ENCODE measurements at places on chromosomes 1 and 21.

DNA sequence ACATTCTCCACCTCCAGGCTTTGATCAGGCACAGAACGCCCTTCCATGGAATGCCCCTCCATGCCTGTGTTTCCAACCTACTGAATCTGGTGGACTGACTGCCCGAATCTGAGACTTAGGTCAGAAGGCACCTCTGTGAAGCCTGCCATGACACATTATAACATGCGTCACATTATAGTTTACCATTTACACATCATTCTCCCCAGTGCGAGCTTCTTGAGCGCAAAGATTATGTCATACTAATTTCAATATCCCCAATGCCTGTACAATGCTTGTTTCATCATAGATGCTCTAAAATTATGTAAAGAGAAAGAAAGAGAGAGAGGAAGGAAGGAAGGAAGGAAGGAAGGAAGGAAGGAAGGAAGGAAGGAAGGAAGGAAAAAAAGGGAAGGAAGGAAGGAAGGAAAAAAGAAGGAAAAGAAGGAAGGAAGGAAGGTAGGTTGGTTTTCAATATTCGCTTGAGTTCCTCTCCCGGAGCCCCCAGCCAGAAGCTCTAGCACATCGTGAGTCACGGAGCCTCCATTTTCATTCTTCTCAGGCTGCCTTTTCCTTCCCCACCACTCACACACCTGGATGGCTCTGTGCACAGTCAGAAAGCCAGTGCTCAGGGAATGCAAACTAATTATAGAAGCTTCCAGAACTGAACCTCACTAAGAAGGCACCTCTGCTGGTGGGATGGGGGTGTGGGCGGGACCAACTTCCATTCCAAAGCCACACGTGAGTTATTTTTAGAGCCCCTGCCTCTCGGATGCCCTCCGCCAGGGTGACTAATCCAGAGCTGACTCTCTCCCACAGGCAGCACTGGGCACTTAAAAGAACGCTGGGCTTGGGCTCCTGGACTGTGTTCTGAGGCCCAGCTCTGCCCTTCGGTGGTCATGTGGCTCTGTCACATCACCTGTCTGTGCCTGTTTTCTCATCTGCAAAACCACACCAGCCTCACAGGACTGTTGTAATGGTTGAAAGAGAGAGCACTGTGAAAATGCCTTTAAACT is 27.4 kb downstream of the LAMB3 start:
- DNase-seq: no peak

GRCh38 chr1:55957276-55957675 is 622.1 kb downstream of the PLPP3 start:
- no peak for DNase-seq

- DNase-seq: no peak
Measured at GRCh38 chr1:19710825-19711611, 46.3 kb downstream of the HTR6 start.

- DNase-seq: no peak
Measured at GRCh38 chr21:38797470-38797869, 8.3 kb upstream of the ETS2 start.

- DNase-seq: no peak
Measured at GRCh38 chr1:52288286-52288685, 77.7 kb downstream of the CC2D1B start.

DNA sequence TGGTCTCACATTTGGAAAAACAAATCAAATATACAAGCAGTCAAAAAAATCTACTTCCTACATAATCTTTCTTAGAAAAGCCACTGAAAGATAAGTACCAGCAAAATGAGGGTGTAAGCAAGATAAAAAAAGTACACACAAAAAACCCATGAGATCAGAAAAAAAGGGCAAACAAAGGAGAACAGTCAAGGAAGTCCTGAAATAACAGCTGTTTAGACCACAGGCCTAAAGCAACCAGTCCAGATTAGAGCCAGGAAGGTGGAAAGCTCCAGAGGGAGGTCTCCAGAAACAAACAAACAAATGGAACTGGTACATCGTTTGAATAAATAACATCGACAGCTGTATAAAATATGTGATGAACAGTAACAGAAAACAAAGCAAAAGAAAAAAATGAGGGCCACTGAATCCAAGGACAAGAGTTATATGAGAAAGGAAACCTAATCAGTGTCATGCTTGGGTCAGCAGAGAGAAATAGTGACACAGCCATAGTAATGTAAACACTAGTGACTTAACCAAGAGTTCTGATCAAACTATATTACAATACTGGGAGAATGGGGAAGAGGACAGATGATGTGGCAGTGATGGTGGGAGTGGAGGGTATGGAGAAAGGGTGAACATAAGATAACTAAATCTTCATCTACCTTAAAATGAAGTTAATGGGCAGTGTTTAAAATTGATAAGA is 67.5 kb downstream of the NVL start:
- no peak for DNase-seq

DNA sequence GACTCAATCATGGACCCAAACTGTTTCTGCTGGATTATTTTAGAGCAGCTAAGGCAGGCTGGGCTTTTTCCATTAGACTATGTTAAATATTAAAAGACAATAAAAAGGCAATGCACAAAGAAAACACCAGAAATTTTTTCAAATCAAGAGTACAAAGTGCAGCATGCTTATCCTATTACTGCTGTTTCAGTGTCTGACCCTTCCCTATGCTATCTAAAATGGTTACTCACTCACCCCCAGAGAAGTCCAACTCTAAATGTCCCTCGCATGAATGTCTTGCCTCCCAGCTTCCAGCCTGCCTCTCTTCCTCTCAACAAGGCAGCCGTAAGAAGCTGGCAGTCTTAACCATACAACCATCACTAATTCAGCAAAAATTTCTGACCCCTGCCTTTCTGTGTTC is 108.7 kb upstream of the SYT6 start:
- no peak for DNase-seq

GRCh38 chr1:24553931-24554330 is 2.0 kb upstream of the NCMAP start:
- DNase-seq: no peak

DNA sequence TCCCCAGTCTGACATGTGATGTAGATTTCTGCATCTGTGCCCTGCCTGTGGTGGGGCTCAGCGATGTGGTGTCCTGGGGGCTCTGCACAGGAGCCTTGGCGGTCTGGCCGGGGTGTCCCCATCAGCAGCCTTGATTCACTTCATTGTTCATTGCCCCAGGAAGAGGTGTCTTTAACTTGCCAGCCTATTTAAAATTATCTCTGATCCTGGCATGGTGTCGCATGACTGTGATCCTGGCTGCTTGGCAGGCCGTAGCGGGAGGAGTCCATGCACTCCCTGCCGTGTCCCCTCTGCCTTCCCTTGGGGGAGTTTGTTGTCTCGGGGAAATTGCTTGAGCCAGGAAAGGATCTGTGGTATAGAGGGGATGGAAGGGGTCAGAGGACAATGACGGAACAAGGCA is 59.9 kb downstream of the TRIM11 start:
- peak; percentile 6 for DNase-seq

DNA sequence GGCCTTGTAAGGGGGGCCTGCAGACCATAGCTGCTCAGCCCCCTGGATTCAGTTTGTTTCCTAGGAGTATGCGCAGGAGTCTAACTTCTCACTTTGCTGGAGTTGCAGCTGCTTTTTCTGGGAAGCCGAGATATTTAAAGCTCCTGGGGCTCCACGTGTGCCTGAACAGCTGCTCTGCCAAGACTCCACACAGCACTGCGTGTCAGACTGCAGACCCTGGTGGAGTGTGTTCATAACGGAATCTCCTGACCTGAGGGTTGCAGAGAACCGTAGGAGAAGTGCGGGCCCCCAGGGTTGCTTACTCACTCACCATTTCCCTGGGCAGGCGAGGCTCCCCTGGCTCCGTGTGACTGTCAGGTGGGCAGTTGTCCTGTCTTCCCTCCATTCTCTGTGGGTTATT is 474.3 kb upstream of the TMPRSS15 start:
- DNase-seq: peak; percentile 72

- no peak for DNase-seq
Measured at GRCh38 chr1:198272492-198272891, 115.7 kb downstream of the NEK7 start.

GRCh38 chr1:247539215-247539614 is 3.0 kb upstream of the OR2C3 start:
- no peak for DNase-seq

GRCh38 chr1:200620273-200621131 is at the start of gene KIF14:
TSS of gene KIF14 (minus strand) at chr1:200620751. CDS start at chr1:200618723, 2,028 bp downstream.
- DNase-seq: peak; percentile 97

GRCh38 chr1:153598309-153599172 is 14.4 kb downstream of the S100A16 start:
- peak; percentile 59 for DNase-seq

- no peak for DNase-seq
Measured at GRCh38 chr1:66374148-66374547, 159.8 kb upstream of the SGIP1 start.

GRCh38 chr1:30601316-30602085 is 121.9 kb downstream of the MATN1 start:
- no peak for DNase-seq

DNA sequence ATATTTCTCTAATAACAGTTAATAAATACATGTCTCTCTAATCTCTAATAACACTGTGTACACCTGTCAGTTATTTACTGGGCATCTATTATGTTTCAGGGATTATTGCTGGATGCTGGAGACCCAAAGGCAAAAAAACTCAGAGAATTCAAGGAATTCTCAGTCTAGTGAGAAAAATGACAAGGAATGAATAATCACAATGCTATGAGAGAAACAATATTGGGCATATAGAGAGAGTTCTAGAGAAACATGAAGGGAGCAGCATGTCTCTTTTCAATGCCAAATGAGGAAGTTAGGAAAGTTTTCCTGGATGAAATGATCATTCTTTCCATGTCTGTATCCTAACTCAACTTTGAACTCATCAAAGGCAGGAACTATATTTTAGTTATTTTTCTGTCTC is 82.8 kb downstream of the TNFSF18 start:
- DNase-seq: no peak

GRCh38 chr1:15476927-15477326 is 1.0 kb downstream of the CELA2B start:
- DNase-seq: no peak

DNA sequence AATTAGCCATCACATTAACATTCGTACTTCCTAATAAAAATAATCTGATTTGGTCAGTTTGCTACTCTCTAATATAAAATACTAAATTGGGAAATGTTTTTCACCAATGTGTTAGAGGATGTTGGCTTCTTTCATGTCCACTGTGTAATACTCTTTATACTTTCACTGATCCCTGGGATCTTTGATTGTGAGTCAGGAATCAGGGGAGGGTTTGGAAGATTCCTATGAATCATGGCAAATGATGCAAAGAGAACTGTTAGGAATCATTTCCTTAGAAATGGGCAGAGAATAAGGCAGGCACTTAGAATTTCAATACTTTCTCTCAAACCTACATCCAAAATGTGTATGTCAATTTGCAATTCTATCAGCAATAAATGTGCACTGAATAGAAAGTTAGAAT is 31.0 kb downstream of the KRTAP24-1 start:
- DNase-seq: no peak

- DNase-seq: no peak
Measured at GRCh38 chr1:22636927-22637326, 499 bp downstream of the C1QA start.

GRCh38 chr1:216111842-216112241 is 311.4 kb downstream of the USH2A start:
- DNase-seq: no peak

- no peak for DNase-seq
Measured at GRCh38 chr1:80218112-80218511, 1211.6 kb upstream of the ADGRL4 start.

DNA sequence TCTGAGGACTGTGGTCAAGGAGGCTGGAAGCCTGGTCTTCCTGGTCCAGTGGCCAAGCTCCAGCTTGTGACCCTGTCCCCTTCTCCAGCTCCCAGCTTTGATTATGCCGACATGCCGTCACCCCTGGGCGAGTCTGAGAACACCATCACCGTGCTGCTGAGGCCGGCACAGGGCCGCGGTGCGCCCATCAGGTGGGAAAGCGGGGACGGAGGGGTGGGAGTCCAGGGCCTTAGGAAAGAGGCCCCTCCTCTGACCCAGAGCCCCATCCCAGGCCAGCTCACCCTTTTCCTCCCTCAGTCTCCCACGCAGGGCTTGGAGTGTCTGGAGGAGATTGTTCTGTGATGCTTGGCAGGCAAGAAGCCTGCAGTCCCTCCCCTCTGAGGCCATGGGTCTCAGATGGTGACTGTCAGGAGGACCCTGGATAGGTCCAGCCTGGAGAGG is 43.6 kb downstream of the PTPRU start:
- no peak for DNase-seq

- no peak for DNase-seq
Measured at GRCh38 chr1:203444171-203444576, 31.4 kb upstream of the PRELP start.

GRCh38 chr1:1567891-1568291 is 6.8 kb downstream of the SSU72 start:
- DNase-seq: no peak

DNA sequence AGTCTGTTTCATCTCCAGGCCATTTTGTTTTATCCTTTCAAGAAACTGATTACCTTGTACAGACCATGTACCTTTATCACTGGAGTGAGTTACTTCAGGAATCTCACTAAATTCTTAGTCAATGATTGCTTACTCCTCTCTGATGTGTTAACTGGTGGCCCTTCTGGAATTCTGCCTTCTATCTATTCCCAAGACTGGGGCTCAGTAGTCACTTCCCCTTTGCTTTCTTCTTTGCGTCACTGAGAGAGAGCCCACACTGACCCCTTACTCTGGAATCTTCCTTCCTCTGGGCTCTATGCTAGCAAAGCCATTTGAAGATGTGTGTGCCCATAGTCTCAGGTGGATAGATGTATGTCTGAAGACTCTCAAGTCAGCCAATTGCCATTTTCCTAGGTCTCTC is 34.6 kb downstream of the XCL2 start:
- DNase-seq: no peak

DNA sequence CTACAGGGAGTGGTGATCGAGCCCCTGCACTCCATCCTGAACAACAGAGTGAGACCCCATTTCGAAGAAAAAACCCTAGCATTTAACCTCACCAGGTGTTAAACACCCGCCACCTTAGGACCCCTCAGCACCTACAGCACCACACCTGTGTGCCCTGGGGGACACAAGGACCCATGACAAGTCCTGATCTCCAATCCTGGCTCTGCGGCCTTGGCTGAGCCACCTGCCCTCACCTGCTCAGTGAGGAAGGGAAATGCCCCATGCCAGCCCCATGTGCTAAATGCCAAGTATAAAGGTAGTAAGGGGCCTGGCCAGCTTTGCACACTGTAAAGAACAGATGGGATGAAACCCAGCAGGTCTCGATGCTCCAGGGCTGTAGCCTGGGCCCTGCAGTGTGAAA is 11.1 kb downstream of the MRTO4 start:
- no peak for DNase-seq

- DNase-seq: peak; percentile 27
Measured at GRCh38 chr1:32764826-32765569, 52.2 kb downstream of the YARS1 start.

GRCh38 chr1:176894450-176894849 is 270.1 kb downstream of the ASTN1 start:
- no peak for DNase-seq

- no peak for DNase-seq
Measured at GRCh38 chr1:115531631-115532264, 110.0 kb upstream of the VANGL1 start.

GRCh38 chr1:245960171-245960570 is 546.9 kb downstream of the SMYD3 start:
- DNase-seq: no peak

GRCh38 chr1:19468397-19468956 is 16.9 kb downstream of the CAPZB start:
- no peak for DNase-seq

Data from right hindlimb (tissue), 1 donor.